ENCODE measurements at places on chromosomes 13 and 19.

DNA sequence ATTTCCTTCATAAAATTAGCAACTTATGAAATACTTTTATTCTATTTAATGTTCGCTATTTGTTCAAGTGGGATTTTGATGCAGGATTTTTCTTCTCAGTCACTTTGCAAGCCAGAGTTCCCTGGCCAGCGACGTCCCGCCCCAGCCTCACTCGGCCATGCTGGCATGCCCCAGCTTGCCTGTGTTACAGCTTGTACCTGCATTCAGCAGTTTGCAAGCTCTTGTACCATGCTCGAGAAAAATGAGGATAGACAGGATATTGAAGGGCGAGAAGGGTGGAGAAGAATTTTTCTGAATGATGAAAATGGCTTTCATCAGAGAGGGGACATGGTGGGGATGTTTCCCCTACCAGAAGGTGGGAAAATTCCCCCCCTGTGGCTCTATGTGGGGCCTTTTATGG lies 2180.2 kb upstream of the PCDH20 start:
- no peak for DNase-seq

DNA sequence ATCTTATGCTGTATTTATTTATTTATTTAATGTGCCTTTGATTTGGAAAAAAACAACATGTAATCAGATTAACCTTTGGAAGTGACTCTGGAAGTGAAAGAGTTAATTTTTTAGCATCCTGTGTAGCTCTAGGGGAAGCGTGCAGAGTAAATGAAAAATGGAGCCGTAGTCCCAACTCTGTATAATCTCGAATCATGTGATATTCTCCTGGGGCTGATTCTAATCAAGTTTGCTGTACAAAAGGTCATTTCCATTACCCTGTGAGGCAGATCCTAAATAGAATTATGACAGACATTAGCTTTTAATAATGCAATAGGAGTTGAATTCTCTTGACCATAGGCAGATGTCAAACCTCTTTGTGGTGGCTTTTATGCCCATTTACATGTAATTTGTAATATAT lies 238.6 kb upstream of the CSNK1A1L start:
- DNase-seq = no peak

DNA sequence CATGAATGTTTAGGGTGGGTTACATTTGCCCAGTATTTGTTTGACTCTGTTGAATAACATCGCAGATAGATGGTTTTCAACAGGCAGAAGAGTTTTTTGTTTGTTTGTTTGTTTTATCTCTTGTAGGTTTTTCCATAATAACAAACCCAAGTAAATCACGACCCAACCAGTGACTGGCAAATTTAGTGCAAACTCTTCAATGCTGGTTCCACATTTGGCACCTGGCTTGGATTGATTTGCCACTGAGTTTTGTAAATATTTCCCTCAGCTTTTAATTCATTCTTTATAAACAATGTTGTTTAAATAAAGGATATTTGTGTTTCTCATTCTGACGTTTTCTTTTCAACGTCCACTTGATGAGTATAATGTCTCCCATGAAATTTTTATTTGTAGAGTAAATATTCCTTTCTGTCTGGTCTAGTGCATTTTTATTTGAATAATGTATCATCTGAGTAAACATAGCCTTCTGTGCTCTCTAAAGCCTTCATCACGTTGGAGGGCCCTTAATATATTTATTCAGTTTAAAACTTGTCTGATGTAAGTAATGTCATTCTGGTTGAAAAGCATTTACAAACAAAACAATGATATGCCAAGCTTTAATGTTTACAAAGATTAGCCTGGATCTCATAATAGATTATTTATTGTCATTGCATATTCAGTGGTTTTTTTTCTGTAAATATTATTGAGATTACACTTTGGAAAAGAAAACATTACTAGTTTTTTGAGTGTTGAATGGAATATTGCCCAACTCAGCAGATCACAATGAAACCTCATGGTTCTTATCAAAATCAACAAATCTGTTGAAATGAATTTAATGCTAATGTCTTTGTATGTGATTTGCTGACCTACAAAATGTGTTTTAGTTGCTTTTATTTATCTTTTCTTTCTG lies 90.4 kb upstream of the PEG3 start:
- no peak for DNase-seq

DNA sequence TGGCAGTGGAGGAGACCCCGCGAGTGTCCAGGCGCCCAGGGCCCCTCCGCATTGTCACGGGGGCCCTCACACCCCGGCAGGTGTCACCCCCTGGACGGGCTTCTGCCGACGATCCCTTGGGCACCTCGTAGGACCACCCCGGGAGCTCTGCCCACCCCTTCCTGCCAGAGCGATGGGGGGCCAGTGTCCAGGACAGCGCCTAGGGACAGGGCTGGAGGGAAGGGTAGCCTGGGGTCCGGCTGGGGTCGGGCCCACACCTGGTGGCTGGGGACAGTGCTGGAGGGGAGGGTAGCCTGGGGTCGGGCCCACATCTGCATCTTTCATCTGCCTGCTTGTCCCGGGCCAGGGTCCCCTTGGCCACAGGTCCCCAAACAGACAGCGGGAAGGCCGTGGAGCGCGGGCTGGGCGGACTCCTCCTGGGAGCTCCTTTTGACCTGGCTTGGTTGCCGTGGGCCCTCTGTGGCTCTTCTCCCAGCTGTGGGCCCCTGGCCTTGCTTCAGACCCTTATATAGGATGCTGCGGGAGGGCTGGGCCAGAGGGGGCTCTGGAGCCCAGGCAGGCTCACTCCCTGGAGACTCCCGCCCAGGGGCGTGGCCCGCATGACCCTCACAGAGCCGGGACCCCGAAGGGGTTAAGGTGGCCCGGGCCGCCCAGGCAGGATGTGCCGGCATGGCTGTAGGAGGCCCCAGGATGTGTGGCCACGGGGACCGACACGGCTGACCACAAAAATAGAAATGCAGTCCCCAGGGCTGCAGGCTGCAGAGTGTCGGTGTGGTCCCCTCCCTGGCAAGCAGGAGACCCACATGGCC lies 74.1 kb upstream of the MCF2L start:
- DNase-seq = no peak

GRCh38 chr19:8111376-8111775 lies 38.0 kb downstream of the FBN3 start:
- no peak for DNase-seq

GRCh38 chr13:81738364-81738763 lies 1397.4 kb upstream of the SPRY2 start:
- no peak for DNase-seq

DNA sequence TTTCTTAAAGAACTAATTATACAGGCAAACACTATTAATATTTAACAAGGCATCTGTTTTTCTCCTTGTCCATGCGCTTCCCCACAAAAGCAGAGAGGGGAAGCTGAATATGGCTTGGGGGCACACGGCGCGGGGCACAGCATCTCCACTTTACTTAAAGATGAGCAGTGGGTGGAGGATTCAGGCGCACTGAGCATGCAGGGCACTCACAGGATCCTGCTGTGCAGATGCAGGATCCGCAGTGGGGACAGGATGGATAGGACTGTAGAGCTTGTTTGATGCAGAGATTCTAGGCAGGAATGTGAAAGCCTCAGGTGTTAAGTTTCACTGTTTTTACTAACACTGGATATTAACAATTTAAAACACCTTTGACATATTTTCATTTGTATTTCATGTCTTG lies 43.3 kb downstream of the ATP11A start:
- no peak for DNase-seq

DNA sequence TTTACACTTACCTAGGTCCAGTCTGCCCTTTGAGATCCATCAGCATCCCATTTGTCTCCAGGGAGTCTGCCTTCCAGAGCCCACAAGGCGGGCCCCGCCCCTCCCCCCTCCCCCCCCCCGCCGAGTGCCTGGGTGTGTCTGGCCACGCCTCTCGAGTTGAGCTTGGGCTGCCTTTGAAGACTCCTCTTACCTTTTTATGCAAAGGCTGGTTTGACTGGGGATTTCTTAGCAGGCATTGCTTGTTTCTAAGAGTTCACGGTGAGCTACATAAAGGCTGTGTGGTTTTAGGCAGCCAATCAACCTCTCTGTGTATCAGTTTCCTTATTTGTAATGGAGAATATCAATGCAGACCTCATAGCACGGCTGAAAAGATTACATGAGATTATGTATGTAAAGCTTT lies 11.3 kb downstream of the GPR12 start:
- DNase-seq = no peak

- DNase-seq = no peak
Measured at GRCh38 chr13:52786766-52787165, 47.1 kb upstream of the CNMD start.

DNA sequence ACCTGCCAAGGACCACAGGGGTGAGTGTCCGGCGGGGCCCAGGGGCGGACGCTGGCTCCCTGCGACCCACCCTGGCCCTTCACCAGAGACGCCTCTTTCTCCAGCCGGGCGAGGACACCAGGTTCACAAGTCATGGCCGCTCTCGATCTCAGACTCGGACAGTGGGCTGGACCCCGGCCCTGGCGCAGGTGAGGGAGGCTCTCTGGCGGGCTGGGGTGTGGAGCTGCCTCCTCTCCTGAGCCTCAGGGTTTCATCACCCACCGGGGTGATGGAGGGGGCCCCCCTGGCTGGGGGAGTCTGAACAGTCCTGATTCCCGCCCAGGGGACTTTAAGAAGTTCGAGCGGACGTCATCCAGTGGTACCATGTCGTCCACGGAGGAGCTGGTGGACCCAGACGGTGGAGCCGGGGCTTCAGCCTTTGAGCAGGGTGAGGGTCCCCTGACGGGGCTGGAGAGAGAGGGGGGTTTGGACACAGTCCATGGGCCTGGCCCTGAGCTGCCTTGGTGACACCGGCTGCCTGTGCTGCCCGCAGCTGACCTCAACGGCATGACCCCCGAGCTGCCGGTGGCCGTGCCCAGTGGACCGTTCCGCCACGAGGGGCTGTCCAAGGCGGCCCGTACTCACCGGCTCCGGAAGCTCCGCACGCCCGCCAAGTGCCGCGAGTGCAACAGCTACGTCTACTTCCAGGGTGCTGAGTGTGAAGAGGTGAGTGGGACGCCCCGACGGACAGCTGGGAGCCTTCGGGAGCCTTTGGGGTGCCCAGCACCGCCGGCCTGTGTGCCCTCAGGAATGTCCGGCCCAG lies 13.6 kb downstream of the ARHGAP45 start:
- no peak for DNase-seq

DNA sequence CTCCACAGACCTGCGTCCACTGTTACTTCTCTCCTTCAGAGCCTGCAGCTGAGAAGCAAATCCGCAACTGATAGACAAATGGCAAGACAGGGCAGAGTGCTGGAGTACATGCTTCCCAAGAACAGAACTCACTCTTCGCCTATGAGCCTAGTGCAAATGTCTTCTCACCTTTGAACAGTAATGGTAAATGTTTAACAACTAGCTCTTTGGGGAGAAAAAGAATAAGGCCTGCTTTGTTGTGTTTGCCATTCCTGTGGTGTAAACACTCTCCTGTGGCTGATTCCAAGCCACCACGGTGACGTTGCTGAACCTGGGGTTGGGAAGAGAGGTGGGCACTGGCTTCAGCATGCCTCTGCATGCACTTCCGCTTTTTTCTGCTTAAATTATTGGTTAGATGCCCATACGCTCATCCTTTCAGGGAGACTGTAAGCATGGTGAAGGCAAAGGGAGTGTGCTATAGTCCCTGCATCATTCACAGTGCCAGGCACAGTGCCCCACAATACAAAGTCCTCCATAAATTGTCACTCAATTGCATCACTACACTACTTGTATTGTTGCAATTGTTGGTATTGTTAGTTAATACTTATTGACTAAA lies 28.1 kb upstream of the GTF3A start:
- DNase-seq = no peak

DNA sequence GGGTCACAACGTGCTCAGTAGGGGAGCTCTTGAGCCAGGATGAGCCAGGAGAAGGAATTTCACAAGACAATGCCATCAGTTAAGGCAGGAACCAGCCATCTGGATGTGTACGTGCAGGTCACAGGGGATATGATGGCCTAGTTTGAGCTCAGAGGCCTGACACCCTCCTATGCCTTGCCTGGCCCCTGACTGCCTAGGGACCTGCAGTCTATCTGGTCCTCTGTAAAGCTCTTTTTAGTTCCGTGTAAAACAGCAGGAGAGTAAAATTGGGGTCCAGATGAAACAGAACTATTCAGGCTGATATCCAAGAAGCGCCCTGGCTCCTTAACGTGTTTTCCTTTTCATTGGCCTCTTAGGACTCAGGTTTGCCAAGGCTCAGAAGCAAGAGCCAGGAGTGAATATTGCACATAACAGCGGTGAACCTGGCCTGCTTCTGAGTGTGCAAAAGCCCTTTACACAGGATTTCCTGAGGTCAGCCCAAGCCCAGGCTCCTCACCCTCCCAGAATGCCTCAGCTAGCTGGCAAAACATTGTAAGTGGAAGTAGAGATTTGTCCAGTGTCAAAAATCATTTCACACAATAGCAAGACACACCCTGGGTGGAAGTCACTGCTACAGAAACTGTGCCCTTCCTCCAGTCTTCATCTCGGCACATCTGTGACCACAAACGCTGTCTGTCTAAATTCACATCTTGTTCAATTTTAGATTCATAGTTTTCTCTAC lies 777.2 kb downstream of the UQCRFS1 start:
- no peak for DNase-seq

DNA sequence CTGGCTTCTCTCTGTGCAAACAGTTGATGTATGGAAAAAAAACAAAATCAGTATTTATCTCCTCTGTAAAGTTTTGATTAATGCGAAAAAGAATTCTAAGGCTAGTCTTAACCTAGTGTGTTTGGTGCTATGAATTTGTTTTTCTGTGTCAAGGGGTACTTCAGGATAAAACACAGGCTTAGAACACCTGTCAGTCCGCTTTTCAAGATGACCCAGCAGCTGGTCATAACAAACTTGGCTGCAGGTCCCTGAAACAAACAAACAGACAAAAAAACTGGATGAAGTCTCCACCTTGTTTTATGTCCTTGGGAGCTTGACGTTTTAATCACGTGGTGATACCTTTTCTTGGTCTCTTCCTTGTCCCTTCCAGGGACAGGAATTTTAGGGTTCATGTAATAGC lies 689.3 kb downstream of the UQCRFS1 start:
- DNase-seq = no peak

DNA sequence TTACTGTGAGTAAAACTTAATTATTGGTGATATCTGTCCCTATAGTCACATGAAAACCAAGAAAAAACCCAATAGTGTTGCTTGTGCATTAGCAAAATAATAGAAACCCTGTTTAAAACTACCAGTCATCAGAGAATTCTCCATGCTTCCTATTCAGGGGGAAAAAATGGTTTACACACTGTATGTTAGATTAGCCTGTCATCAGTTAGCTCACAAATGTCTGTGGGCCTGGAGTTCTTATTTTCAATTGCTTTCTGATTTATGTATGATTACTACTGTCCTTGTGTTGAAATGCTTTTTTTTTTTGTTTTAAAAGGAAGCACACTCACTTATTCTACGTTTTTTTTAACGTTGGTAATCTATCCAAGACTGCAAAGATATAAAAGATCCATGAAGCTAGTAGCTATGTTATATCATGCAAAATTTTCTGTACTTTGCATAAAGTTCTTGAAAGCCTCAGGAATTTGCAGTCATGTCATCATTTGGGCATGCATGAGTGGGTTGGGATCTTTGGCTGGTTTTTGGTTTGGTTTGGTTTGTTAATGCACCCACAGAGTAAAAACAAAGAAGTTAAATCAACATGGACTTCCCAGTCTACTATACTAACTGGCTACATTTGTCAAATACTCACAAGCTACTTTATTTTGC lies 25.9 kb downstream of the RXFP2 start:
- DNase-seq = no peak

GRCh38 chr13:36298535-36299068 lies 988 bp upstream of the CCDC169 start:
- DNase-seq = no peak

- DNase-seq = no peak
Measured at GRCh38 chr13:21518617-21519144, 59.6 kb upstream of the ZDHHC20 start.
